ENCODE measurements at places on chromosomes 5 and 9.

DNA sequence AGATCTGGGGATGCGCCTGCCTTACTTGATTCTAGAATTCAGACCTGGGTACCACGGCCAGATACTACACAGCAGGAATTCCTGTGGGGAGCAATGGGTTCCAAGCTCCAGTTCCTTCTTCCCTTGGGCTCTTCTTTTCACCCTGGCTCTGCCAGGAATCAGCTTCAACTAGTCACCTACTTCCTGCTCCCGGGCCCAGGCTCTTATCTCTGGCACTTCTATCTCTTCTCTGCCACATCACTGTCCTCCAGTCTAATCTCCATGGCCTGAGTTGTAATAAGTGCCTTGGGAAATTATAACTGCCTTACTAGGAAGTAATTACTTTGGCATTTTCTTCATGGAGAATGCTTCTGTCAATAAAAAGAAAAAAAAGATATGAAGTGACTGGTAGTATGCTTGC, 26.2 kb upstream of the SERINC5 start:
- no peak for DNase-seq

DNA sequence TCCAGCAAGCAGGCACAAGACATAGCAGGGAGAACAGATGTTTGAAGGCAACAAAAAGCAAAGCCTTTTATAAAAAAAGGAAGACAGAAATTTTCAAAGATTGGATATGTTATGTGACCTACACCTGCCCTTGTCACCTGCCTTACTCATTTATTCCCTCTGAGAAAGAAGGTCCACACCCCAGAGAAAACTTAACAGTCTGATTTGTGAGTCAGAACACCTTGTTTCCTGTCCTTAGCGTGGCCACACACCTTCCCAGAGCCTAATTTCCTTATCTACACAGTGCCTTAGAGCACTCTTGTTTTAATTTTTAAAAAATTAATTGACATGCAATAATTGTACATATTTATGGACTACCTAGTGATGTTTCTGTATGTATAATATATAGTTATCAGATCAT, 419.0 kb upstream of the DAB2 start:
- DNase-seq, result no peak

GRCh38 chr9:87372356-87372851, 125.3 kb upstream of the DAPK1 start:
- DNase-seq, result no peak

GRCh38 chr5:108148715-108149139, 233.2 kb downstream of the FBXL17 start:
- no peak for DNase-seq

GRCh38 chr9:81694541-81694940, 5.2 kb upstream of the TLE1 start:
- no peak for DNase-seq

GRCh38 chr5:122137702-122138101, 8.4 kb downstream of the ZNF474 start:
- no peak for DNase-seq

DNA sequence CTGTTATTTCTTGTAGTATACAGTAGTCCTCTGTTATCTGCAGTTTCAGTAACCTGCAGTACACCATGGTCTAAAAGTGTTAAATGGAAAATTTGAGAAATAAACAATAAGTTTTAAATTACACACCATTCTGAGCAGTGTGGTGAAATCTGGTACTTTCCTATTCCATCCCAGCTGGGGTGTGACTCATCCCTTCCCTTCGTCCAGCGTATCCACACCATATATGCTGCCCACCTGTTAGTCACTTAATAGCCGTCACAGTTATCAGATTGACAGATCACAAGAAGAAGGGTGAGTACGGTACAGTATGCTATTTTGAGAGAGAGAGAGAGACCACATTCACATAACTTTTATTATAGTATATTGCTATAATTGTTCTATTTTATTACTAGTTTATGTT, 28.9 kb downstream of the FAM151B start:
- DNase-seq, result no peak

DNA sequence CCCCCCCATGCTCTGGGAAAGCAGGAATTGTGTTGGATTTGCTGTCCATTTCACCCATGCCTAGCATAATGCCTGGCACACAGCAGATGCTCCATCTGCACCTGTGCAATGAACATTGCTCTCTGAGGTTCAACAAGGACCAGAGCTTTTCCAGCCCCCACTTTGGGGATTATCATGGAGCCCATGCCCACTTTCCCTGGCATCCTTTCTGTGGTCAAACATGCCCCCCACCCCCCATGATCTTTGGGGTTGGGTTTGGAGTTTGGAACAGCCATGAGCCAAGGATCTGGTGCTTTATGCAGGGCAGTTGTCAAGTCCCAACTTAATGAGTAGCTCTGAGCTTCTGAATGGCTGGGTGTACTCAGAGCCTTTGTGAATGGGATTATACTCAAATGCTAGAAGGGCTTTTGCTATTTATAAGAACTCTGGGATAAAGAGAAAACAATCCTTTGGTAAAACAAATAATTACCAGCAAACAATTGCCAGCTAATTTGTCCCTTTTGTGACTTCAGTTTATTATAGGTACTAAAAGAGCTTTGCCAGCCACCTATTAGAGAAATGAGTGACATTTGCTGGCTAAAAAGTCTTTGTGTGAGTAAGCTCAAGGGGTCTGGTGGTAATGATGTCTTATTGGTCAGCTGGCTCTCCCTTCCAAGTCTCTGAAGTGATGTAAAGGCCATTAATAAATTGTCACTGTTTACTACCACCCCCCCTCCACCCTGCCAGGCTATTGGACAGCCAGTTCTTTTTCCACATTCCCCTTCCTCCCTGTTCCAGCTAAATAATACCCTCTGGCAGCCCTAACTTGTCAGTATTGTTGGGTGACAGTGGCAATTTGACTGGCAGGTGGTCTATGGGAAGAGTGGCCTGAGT, 182.3 kb downstream of the MACROH2A1 start:
- no peak for DNase-seq

DNA sequence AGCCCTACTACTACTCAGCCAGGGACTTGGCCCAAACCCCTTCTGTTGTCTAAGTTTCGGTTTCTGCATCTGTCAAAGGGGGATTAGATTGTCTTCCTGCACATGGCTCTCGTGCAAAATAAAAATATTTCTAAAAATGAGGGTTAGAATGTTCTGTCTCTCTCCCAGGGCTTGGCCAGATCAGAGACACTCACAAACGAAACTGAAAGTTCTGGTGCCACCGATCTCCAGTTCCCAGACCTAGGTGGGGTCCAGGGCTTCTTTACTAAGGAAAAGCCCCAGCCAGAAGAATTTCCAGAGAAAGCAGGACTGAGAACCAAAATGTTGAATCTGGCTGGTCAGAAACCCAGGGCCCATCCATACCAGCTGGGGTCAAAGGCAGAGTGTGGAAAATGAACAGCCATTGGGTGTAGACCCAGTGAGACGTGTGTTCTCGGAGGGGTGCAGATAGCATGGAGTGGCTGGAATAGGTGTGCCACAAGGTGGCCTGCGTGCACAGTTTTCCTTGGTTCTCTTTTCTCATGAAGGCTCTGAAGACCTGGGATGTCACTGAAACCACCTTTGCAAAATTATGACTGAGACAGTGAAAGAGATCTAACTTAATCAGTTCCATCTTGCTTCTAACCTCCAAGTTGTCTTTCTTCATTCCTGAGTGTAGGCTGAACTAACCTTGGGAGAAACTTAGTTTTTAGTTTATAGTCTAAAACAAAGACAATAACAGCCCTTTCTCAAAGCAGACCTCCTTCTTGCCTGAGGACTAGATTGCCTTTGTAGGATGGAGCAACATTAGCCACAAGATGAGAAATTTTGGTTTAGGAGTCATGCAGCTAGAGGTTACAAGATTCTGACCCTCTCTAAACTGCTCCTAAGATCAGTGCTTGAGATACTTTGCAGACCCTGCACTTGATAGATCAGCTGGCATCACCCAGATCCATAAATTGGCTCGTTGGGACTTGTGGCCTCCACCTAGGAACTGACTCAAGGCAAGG, 2.3 kb upstream of the SLC23A1 start:
- no peak for DNase-seq

DNA sequence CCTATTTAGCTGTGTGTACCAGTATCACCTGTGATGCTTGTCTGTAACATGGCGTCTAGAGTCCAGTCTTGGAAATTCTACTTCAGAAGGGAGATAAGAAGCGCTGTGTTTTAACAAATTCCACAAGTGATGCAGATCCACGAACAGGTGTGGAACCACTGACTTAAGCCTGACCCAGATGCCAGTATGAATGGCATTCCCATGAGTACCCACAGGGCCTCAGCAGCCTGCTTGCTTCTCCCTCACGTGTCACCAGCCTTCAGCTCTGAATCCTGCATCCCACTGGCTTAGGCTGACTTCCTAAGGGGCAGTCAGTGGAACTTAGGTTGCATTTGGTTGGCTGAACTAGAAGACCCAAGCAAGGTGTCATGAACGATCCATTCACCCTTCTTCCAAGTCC, 8.5 kb upstream of the DENND1A start:
- no peak for DNase-seq

DNA sequence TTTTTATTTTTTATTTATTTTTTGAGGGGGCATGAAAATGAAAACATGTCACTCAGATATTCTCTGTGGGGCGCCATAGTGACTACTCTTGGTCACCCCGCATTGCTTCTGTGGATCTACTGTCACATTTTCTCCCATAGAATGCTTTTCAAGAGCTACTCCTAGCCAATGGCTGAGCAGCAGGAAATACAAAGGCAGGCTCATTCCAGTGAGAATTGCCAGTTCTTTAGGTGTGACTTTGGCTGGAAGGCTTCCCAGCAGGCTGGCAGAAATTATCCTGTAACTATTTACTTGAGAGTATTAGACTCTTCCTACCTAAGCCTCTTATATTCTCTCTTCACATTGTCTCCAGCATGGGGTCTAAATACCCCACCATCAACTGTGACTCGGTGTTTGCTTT, 21.0 kb upstream of the PTPRD start:
- no peak for DNase-seq

- no peak for DNase-seq
These were observed 589.4 kb downstream of the NR2F1-AS1 start for GRCh38 chr5:92991581-92992067.

GRCh38 chr5:56330806-56331205, 97.7 kb upstream of the ANKRD55 start:
- no peak for DNase-seq

DNA sequence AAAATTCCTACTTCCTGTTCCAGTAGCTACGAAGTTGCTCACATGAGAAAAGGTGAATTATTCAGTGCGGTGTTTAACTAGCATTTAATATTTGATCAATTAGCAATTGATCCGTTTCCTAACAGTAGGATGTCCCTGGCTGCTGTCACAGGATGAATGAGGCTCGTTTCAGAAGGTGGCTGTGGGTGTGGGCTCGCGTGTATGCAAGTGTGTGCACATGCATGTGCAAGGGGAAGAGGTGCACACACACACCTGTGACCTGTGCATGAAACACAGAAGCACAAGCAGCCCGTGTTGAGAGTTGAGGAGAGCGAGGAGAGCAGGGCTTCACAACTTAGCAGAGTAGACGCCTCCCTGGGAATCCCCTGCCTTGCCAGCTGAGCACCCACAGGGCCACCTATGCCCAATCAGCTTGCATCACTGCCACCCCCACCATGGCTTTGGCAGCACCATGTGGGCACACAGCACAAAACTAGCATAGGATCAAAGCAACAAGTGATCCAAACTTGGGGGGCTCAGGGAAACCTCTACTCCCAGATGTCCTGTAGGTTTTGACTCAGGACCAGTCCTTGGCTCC, 107.2 kb downstream of the C5orf15 start:
- DNase-seq, result no peak

GRCh38 chr5:161545344-161546094, 1.0 kb downstream of the GABRB2 start:
- no peak for DNase-seq

- no peak for DNase-seq
These were observed 29.4 kb upstream of the LIFR start for GRCh38 chr5:38585816-38586215.

GRCh38 chr9:131875828-131876485, 136.1 kb upstream of the RAPGEF1 start:
- DNase-seq, result no peak

DNA sequence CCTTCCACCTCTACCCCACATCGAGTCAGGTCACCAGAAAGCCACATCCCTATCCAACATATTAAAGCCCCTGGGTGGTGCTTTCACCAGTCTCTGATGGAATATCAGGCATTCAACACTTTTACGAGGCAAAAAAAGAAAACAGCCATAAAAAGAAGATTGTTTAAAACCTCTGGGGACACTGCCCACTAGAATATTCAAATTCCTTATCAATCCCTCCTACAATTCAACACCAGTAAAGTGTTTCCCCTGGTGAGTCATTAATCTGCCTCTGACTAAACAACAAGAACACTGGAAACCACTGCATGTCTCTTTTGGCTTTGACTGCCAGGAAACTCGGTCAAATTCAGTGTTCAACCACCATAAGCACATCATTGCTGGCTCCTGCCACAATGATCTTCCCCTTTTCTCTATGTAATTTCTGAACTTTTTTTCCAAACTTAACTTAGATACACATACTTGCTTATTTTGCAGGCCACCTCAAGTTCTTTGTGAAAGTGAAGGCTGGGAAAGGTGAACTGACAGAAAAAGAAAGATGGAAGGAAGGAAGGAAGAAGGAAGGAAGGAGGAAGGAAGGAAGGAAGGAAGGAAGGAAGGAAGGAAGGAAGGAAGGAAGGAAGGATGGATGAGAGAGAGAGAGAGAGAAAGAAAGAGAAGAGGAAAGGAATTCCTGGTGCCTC, 105.3 kb downstream of the PAX5 start:
- DNase-seq, result no peak

GRCh38 chr5:96333391-96333790, 99.7 kb downstream of the PCSK1 start:
- DNase-seq, result no peak
